Small intestine (tissue), 16 donors: ENCODE measurements at places on chromosomes 7 and 10. TPM values are rescaled to one million over a fixed set of nuclear protein-coding genes. Genes with fewer than 3 reads are reported as not detected.

DNA sequence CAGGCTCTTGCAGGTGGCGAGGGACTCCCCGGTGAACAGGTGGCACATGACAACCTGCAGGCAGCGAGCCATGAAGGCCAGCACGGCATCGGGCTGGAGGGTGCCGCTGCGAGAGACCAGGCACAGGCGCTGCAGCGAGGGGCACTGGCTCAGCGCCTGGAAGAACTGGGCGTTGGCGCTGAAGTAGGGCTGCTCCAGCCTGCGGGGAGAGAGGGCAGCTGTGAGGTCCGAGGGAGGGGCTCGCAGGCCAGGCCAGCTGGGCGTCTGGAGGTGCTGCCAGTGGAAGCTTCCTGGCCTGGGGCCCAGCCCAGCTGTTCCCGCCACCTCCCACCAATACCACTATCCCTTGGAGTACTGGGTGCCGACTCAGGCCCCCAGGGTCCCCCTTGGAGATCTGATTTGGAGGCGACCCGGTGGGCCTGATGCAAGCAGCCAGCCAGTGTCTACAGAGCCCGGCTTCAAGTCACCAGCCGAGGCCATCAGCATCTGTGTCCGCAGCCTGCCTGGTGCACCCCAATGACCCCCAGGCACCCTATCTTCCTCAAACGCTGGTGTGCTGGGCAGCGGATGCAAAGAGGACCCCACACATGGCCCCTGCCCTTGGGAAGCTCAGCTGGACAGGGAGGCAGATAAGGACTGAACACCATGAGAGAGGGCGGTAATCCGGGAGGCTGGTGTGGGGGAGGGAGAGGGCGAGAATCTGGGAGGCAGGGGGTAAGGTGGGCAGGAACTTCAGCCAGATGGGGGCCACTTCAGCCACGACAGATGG is 67.8 kb upstream of the TNRC18 start:
- no peak overlapping the region for H3K4me3 ChIP-seq
- no peaks in the 10 kb centered on the region for H3K36me3 ChIP-seq
- H3K4me1 ChIP-seq = peaks cover 5% of the 10 kb centered on the region
- no peak for DNase-seq
- no peaks in the 10 kb centered on the region for H3K27me3 ChIP-seq

- H3K4me3 ChIP-seq = no peak overlapping the region
- H3K27ac ChIP-seq = peak overlapping the region; percentile 53
- peak; percentile 92 for DNase-seq
- H3K4me1 ChIP-seq = no peaks in the 10 kb centered on the region
- no peaks in the 10 kb centered on the region for H3K27me3 ChIP-seq
Measured at GRCh38 chr7:143305423-143306070, 10.4 kb upstream of the CLCN1 start.

DNA sequence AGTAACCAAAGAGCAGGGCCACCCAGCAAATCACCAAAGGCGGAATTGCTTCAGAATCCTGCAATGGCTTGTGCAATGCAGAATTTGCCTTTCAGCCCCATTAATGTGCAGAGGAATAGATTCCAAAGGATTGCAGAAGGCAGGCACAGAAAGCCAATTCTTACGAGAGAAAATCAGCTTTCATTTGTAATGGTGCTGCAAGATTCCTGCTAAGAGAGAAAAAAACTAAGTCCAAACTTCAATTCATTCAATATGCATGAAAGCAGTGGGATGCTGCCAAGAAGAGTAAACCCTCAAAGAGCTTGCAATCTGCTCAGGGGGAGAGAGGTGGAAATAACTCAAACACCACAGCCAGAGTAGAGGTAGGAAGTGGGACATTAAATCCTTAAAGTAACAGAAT is 70.4 kb downstream of the ENO4 start:
- no peaks in the 10 kb centered on the region for H3K27me3 ChIP-seq
- H3K4me1 ChIP-seq = no peaks in the 10 kb centered on the region
- H3K27ac ChIP-seq = no peak overlapping the region
- DNase-seq = no peak

DNA sequence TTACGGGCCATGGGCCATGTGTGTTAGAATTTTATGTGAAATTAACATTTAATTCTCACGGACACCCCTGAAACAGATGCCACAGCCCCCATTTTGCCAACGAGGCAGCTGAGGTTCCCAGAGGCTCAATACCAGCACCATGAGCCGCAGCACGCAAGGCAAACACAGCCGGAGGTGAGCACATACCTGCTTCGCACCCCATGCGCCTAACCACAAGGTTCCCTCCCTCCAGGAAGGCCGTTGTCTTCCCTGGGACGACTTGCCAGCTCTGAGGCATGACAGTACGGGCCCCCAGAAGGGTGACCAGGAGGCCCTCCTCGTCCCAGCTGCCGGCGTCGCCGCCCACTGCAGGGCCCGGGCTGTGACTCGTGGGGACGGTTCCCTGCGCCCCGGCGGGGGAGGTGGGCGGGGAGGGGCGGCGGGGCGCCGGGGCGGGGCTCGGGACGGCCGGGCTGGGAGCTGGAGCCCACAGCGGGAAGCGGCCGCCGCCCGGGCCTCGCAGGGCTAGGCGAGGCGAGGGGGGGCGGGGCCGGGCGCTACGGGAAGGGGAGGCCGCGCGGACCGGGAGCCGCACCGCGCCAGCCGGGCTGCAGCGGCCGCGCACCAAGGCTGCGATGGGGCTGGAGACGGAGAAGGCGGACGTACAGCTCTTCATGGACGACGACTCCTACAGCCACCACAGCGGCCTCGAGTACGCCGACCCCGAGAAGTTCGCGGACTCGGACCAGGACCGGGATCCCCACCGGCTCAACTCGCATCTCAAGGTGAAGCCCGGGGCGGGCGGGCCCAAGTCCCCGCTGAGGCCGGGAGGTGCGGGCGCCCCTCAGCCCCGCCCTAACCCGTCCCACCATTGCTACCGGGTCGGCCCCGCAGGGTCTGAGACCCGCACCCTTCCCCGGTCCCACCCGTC is at the start of gene CAV2:
TSS of gene CAV2 (plus strand) at position 571 of the 910 bp plus-strand sequence. CDS start at position 615, 44 bp downstream.
- DNase-seq = peak; percentile 85
- peaks cover 25% of the 10 kb centered on the region for H3K4me1 ChIP-seq
- peak within 1 kb of the TSS; percentile 77 for H3K27ac ChIP-seq
- H3K27me3 ChIP-seq = no peaks in the 10 kb centered on the region
- peak within 1 kb of the TSS; percentile 72 for H3K4me3 ChIP-seq

DNA sequence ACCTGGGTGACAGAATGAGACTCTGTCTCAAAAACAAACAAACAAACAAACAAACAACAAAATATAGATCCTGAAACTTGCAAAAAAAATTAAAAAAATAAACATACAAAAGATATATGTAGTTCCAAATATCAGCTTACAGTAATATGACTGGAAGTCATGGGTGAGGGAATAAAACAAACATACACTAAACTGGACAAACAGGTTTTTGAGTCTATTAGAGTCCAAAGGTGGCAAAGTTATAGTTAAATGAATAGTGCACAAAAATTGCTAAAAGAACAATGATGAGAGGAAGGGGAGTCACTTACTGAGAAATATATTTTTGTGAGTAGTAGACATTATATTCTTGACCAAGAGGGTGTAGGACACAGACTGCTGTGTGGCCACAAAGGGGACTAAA is 16.7 kb upstream of the RSBN1L start:
- peak; percentile 82 for DNase-seq
- peaks cover 2% of the 10 kb centered on the region for H3K36me3 ChIP-seq
- peak overlapping the region; percentile 45 for H3K27ac ChIP-seq
- peaks cover 5% of the 10 kb centered on the region for H3K4me1 ChIP-seq
- H3K27me3 ChIP-seq = no peaks in the 10 kb centered on the region

DNA sequence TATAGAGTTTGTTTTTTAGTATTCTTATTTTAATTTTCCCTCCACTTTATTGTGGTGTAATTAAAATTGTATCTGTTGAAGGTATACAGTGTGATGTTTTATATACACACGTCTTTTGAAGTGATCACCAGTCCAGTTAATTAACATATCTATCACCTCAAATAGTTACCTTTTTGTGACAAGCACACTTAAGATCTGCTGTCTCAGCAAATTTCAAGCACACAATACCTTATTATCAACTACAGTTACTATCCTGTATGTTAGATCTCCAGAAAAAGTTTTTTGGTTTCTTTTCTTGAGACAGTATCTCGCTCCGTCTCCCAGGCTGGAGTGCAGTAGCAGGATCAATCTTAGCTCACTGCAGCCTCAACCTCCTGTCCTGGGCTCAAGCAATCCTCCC is 8.7 kb downstream of the WIPI2 start:
- no peak overlapping the region for H3K4me3 ChIP-seq
- no peak overlapping the region for H3K27ac ChIP-seq
- no peaks in the 10 kb centered on the region for H3K27me3 ChIP-seq
- H3K36me3 ChIP-seq = peaks cover 8% of the 10 kb centered on the region
- no peaks in the 10 kb centered on the region for H3K4me1 ChIP-seq

DNA sequence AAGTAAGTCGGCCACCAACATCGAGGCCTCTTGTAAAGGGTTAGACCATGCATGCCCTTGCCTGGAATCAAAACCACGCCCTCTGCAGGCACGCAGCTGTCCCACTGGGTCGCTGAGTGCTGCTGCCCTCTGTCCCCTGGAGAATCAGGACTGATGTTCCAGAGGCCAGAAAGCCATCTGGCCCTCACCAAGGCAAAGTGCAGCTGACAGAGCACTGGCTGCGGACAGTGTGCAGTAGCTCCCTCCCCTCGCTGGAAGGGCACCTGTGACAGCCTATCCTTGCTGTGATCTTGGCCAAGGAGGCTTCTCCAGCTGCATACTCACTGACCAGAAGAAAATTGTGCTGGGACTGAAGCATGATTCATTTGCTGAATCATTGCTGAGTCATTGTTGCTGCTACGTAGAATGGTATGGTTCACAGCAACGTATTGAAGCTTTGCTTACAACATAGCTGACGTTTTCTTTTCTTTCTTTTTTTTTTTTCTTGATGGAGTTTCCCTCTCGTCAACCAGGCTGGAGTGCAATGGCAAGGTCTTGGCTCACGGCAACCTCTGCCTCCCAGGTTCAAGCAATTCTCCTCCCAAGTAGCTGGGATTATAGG is 30.4 kb downstream of the DDC start:
- no peaks in the 10 kb centered on the region for H3K27me3 ChIP-seq
- H3K36me3 ChIP-seq = no peaks in the 10 kb centered on the region
- peak; percentile 79 for DNase-seq
- H3K4me3 ChIP-seq = no peak overlapping the region
- peaks cover 2% of the 10 kb centered on the region for H3K4me1 ChIP-seq

- no peaks in the 10 kb centered on the region for H3K27me3 ChIP-seq
- H3K27ac ChIP-seq = no peak overlapping the region
- peak; percentile 70 for DNase-seq
- H3K4me3 ChIP-seq = no peak overlapping the region
- H3K4me1 ChIP-seq = no peaks in the 10 kb centered on the region
Measured at GRCh38 chr7:129343099-129343700, 91.0 kb upstream of the STRIP2 start.

- H3K4me1 ChIP-seq = no peaks in the 10 kb centered on the region
- H3K27ac ChIP-seq = no peak overlapping the region
- no peak overlapping the region for H3K4me3 ChIP-seq
- no peaks in the 10 kb centered on the region for H3K27me3 ChIP-seq
Measured at GRCh38 chr10:83995738-83996331, 143.5 kb upstream of the GHITM start.

- no peaks in the 10 kb centered on the region for H3K36me3 ChIP-seq
- H3K4me1 ChIP-seq = peaks cover 15% of the 10 kb centered on the region
- no peaks in the 10 kb centered on the region for H3K27me3 ChIP-seq
- peak; percentile 85 for DNase-seq
- no peak overlapping the region for H3K4me3 ChIP-seq
Measured at GRCh38 chr10:76303682-76304316, 872.4 kb downstream of the LRMDA start.

GRCh38 chr10:37712489-37713131 is 144.8 kb downstream of the ZNF248 start:
- DNase-seq = no peak
- no peaks in the 10 kb centered on the region for H3K4me1 ChIP-seq

DNA sequence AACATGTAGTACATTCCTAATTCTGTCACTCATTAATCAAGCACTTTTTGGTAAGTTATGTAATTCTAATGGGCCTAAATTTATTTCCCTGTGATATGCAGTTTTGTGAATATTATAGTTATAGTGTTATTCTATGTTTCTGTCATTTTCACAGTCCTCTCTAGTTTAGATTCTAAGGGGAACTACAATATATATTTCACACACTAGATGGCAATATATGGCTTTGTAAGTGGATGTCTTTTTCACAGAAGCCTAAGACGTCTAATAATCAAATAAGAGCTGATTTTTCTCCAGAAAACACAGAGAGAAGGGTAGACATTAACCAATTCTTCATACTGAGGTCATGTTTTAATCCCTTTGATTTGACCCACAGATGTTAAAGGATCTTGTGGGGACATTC is 18.0 kb downstream of the RNLS start:
- no peak overlapping the region for H3K27ac ChIP-seq
- H3K36me3 ChIP-seq = no peaks in the 10 kb centered on the region
- DNase-seq = peak; percentile 20
- no peaks in the 10 kb centered on the region for H3K27me3 ChIP-seq
- H3K4me3 ChIP-seq = no peak overlapping the region

DNA sequence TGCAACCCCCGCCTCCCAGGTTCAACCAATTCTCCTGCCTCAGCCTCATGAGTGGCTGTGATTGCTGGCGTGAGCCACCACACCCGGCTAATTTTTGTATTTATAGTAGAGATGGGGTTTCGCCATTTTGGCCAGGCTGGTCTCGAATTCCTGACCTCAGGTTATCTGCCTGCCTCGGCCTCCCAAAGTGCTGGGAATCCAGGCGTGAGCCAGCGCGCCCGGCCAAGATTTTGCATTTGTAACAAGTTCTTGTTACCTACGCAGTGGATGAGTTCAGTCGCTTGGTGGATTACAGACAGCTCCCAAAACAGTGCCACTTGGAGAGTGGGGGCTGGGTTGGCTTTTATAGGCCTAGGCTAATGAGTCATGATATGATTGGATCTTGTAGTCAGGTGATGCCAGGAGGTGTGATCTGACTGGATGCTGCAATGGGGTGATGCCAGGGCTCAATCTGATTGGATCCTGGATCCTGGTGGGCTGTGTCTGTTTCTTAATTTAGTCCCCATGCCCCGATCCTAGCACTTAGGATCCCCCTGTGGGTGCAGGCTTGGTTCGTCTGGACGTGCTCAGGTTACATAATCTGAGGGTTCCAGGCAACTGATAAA is 20.3 kb downstream of the SBDS start:
- H3K4me3 ChIP-seq = no peak overlapping the region
- H3K36me3 ChIP-seq = no peaks in the 10 kb centered on the region
- H3K4me1 ChIP-seq = peaks cover 2% of the 10 kb centered on the region
- DNase-seq = no peak
- no peak overlapping the region for H3K27ac ChIP-seq
- H3K27me3 ChIP-seq = no peaks in the 10 kb centered on the region

- no peaks in the 10 kb centered on the region for H3K36me3 ChIP-seq
- no peak overlapping the region for H3K4me3 ChIP-seq
- no peaks in the 10 kb centered on the region for H3K27me3 ChIP-seq
- no peak overlapping the region for H3K27ac ChIP-seq
- no peaks in the 10 kb centered on the region for H3K4me1 ChIP-seq
Measured at GRCh38 chr10:126969310-126969709, 64.1 kb downstream of the DOCK1 start.

Gene FBXO24
- 1.1 TPM for polyA plus RNA-seq

Gene TDRD1
- 0.10 TPM for polyA plus RNA-seq

Gene FFAR4
- 0.45 TPM for polyA plus RNA-seq

Gene HSPA14
- 19.9 TPM for polyA plus RNA-seq

Gene CPED1
- polyA plus RNA-seq = 8.7 TPM

Gene LOXL4
- 4.2 TPM for polyA plus RNA-seq

Gene HNRNPA2B1
- polyA plus RNA-seq = 600 TPM

Gene PILRB
- polyA plus RNA-seq = 39.1 TPM

Gene FAM25A
- not detected for polyA plus RNA-seq
